ENCODE measurements at places on chromosomes 3 and 15.
A peak's percentile ranks its signal among the peaks of the same experiment; 100 is the strongest.

DNA sequence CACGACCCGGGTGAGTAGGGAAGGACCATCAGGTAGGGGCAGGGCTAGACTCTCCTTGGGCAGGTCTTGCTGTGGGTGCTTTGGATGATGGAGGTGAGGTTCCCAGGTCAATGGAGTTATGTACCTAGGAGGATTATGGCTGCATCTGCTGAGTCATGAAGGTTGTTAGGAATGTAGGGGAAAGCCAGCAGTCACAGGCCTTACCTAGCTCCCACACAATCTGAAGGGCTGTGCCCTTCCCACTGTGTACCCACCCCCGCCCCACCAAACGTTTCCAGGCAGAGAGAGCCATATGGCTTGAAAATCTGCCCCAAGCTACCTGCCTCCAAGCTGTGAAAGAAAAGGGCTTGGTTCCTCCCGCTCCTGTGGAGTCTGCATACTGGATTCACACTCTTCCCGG is 573.4 kb upstream of the DPPA4 start:
- DNase-seq = no peak

GRCh38 chr3:20062996-20063395 is 22.8 kb downstream of the KAT2B start:
- DNase-seq = no peak

DNA sequence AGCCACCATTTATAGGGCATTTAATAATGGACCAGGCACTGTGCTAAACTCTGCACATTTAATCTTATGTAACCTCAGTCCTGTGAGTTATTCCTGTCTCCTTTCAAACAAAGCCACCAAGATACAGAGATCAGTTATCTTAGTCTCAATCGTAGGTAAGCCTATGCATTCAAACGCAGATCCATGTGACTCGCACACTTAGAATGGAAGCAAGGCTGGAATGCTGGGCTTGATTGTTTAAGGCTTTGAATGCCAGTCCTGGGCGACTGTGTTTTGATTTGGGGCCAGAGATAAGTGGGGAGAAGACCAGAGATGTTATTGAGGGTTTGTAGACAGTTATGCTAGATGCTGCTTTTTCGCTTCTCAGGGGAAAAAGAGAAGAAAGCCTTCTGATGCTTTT is 22.2 kb downstream of the MED12L start:
- no peak for DNase-seq

GRCh38 chr15:90497912-90498311 is 31.8 kb upstream of the CRTC3 start:
- no peak for DNase-seq

DNA sequence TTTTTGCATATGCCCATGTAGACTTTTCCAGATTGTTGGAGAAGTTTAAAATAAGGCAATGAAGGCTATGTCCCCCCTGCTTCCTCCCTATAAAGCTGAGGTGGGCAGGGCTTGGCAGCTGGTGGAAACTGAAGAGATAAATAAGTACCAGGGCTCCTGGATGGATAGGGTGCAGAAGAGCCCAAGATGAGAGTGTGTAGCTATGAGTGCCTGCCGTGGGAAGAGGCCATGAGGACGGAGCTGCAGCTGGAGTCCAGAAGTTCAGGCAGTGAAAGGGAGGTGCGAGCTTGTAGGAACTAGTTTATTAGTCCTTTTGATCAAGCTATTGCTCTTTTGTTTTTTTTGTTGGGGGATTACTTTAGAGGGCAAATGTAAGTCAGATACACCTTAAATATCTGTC is 52.4 kb downstream of the PHLDB2 start:
- DNase-seq = no peak

DNA sequence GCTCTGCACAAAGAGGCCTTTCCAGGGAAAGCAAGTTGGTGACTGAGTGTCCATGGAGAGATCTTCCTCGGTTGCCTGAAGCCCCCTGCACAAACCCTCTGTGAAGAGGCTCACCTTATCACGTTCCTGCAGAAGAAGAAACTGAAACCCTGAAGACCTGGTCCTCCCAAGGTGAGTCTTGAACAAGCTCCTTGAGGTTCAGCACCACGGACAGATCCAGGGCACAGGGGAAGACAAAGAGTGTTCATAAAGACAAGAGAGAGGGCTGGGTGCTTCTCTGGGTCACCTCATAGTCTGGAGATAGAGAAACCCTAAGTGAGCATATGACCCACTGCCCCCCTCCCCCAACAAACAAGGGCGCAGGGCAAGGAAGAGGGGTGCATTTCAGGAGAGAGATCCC is 21.7 kb upstream of the TBC1D21 start:
- no peak for DNase-seq

- DNase-seq = no peak
Measured at GRCh38 chr15:88637436-88637835, 1.4 kb upstream of the ISG20 start.

DNA sequence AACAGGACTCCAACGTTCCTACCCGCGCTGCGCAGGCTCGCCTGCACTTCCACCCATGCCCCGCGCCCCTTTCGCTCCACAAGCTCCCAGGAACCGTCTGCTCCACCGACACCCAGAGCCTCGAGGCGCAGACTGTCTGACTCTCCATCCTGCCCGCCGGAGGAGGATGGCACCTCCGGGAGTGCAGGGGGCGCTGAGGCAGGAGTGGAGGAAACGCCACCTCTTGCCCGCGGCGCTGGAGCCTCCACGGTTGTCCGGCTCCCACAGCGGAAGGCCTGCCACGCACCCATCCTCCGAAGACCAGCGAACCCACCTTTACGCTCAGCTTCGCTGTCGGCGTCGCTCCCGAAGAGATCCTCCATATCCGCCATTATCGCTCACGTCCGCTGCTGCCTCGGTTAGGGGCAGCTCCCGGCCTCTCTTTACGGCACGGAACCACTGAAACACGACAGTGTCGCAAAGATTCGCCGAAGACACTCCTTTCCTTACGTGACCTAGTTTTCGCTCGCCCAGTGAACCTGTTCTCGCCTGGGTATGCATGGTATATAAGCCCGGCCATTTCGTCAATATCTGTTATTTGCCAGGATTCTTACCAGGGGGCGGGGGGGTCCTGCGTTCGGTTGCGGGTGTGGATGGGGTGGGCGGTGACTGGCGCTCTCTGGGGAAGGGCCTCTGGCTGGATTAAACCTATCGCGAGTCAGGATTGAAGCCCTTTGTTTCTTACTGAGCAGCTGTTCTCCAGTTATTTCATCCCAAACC is at the start of gene LEO1:
Gene LEO1, minus strand, starts transcription at position 404 of the 759 bp plus-strand sequence. Its CDS starts 33 bp downstream, at position 371.
- peak; percentile 92 for DNase-seq

GRCh38 chr15:84570164-84570735 is 30.6 kb upstream of the ZSCAN2 start:
- DNase-seq = no peak

DNA sequence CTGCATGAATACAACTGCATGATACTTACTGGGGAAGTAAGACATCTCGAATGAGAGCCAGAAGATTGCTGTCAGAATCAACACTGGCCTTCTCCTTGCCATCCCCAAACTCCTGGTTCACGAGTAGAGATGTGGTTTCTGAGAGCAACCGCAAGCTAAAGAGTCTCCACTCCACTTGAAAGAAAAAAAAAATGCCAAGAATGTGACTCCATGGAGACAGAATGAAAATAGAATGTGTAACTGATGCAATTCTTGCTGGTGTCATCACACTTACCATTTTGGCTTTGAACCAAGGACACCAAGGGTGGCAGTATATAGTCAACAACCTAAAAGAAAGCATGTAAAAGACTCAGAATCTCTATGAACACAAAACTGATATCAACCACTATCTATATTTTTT is 280.4 kb downstream of the ULK4 start:
- no peak for DNase-seq

- DNase-seq = no peak
Measured at GRCh38 chr3:119870512-119870911, 88.6 kb downstream of the NR1I2 start.

DNA sequence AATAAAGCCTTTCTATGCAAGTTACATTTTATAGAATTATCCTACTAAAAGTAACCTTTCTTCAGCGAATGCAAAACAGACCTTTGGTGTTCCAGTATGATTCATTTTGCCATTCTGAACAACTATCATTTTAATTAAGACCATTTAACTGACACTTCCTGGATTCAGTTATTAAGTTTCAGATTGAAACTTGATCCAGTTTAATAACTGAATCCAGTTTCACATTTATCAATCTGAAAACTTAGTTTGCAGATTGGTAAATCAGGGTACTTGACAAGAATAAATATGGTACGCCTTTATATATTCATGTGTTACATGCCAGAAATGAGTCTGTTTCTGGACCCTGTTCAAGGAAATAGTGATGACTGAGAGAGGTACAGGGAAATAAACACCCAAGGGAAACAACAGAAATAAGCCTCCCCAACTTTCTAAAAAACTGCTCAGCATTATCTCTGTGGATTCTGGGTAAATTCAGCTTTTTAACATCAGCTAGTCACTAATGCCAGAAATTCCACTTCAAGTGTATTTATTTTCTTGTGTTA is 23.3 kb upstream of the NFKBIZ start:
- DNase-seq = no peak
